ENCODE measurements at places on chromosomes 5 and 9.

DNA sequence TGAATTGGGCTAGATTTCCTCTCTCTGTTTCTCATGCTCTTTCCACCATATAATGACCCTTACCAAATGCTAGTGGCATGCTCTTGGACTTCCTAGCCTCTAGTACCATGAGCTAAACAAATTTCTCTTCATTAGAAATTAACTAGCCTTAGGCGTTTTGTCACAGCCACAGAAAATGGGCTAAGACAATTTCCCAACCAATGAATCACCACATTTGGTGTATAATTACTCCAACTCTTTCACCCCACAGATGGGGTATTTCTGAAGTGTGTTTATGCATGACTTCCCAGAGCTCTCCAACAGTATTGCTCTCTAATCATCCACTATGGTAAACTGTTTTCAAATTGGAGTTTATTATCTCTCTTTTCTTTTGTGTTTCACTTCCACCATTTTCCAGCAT is 1041.1 kb upstream of the COX7C start:
- DNase-seq: no peak

DNA sequence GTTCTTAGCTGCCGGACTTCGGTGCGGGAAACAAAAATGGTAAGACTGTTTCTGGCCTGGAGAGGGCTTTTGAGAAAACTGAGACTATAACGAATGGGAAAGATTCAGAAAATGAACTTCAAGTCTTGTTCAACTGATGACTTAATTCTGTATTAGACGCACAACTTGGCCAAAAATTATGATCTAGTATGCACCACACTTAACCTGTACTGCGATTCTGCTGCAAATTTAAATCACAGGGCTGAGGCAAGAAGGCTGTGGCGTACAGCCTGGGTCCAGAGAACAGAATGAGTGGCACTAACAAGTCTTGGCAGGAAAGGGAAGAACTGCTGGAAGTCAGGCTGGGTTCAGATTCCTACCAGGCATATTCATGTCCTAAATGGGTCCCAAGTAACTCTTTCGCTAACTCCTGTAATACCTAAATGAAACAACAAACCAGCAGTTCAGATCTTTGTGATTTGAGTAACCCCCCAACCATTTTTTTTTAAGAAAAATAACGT is 781 bp upstream of the COL23A1 start:
- DNase-seq: no peak

GRCh38 chr9:112863746-112864145 is 26.9 kb downstream of the SLC46A2 start:
- no peak for DNase-seq

DNA sequence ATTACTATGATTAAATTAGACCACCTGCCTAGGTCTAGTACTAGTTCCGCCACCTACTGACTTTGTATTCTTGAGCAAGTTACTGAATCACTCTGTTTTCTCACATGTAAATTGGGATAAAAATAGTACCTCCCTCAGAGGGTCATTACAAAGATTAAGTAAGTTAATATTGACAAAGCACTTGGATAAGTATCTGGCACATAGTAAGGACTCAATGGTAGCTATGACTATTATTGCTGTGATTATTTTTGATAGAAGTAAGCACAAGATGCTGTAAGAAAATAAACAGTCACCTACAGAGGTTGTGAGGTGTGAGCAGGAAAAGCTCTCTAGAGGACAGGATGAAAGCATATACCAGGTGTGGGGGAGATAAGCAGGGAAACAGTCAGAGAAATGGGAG is 173.1 kb upstream of the PAPPA start:
- DNase-seq: no peak

GRCh38 chr5:178338750-178339144 is 106.1 kb upstream of the PHYKPL start:
- no peak for DNase-seq

- no peak for DNase-seq
Observed at GRCh38 chr5:35218981-35219380, 11.3 kb downstream of the PRLR start.

DNA sequence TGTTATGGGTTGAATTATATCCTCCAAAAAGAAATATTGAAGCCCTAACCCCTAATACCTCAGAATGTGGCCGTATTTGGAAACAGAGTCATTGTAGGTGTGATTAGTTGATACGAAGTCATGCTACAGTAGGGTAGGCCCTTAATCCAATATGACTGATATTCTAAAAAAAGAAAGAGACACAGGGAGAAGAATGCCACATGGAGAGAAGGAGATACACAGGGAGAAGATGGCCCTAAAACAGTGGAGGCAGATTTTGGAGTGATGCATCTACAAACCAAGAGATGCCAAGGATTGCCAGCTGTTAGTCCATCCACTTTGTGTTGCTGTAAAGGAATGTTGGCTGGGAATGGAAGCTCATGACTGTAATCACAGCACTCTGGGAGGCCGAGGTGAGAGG is 21.3 kb downstream of the ARRDC3 start:
- no peak for DNase-seq

GRCh38 chr9:95171001-95171400 is 146.5 kb downstream of the FANCC start:
- DNase-seq: no peak

DNA sequence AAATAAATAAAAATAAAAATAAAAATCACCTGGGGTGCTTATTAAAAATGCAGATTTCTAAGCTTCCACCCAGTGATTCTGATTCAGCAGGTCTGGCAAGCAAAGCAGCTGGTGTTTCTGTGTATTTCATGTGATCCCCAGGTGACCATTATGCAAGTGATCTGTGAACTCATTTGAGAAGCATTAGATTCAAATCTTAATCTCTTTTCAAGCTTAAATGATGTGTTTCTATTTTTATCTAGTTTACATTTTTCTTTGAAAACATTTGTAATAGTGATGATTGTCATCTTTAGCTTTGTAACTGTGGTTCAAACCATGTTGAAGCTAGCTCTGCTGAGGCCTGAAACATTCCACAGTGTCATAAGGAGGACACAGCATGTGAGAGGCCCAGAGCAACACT is 804.8 kb upstream of the ZNF608 start:
- DNase-seq: no peak

GRCh38 chr5:129858131-129858675 is 46.1 kb upstream of the CHSY3 start:
- no peak for DNase-seq

GRCh38 chr9:99557816-99558215 is 263.9 kb upstream of the NR4A3 start:
- no peak for DNase-seq

DNA sequence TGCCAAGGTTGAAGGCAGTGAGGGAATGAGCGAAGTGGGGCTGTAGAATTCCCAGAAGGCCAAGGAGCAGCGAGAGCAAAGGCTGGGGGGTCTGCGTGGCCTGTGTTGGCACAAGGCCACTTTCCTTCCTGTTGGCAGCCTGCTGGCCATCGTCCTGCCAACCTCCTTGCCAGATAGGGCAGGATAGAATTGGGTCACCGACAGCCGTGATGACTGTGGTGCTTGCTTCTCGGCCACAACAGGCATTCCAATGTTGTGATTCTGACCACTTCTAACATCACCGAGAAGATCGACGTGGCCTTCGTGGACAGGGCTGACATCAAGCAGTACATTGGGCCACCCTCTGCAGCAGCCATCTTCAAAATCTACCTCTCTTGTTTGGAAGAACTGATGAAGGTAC is 18.9 kb downstream of the TRIP13 start:
- DNase-seq: no peak

GRCh38 chr5:37875051-37875787 is 35.4 kb upstream of the GDNF start:
- no peak for DNase-seq

DNA sequence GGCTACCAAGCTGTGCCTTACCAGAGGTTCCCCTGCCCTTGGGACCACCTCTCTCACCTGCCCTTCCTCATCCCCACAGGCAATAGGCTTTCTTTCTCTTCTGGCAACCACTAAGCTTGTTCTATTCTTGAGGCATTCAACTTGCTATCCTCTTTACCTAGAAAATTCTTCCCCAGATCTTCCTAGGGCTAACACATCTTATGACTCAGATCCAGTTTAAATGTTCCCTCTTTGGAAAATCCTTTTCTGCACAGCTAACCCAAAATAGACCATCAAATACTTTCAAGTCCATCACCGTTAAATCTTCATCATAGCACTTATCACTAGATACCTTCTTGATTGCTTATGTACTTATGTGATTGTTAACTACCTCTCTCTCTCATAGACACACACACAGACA is 93.7 kb downstream of the ENC1 start:
- DNase-seq: no peak

- DNase-seq: no peak
Observed at GRCh38 chr9:38440516-38440915, 16.3 kb upstream of the IGFBPL1 start.

DNA sequence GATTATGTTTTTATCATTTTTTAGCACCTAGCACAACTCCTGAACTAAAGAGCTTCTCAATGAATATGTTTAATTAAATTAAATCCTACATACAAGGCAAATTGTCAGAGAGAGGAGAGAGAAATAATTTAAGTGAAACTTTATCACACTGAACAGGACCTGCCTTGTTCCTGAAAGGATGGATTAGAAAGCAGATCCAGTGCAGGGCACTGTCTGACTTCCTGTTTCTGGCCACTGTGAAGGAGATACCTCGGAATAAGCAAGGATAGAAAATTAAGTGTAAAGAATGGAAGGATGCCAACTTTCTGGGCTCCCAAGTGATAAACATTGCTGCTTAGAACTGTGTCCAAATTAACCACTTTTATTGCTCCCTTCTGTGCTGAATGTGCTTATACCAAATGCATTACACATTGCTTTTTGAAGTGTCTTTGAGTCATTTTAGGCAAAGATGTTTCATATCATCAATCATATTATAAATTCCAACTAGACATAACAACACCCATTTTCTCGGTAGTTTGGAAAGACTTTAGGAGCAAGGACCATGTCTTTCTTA is 89.1 kb upstream of the SPDL1 start:
- no peak for DNase-seq

- no peak for DNase-seq
Observed at GRCh38 chr5:10199692-10200091, 50.0 kb downstream of the ATPSCKMT start.

- DNase-seq: no peak
Observed at GRCh38 chr9:108041551-108041950, 552.0 kb upstream of the KLF4 start.

DNA sequence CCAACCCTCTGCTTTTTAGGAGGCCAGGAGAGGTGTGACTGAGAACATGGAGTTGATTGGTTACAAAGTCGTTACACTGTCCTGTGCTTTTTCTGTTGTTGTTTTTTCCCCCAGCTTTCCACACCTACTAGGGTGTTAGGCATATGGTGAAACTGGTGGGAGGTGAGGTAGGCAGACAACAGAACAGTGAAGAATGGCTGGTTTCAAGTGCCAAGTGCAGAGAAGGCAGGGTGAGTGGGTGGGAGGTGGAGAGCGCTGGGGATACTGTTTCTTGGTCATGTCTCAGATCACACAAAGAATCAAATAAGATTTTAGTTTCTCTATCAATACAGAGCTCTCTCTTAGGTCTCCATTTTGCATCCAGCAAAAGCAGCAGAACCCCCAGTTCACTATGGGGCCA is 2.2 kb upstream of the SPTAN1 start:
- no peak for DNase-seq

DNA sequence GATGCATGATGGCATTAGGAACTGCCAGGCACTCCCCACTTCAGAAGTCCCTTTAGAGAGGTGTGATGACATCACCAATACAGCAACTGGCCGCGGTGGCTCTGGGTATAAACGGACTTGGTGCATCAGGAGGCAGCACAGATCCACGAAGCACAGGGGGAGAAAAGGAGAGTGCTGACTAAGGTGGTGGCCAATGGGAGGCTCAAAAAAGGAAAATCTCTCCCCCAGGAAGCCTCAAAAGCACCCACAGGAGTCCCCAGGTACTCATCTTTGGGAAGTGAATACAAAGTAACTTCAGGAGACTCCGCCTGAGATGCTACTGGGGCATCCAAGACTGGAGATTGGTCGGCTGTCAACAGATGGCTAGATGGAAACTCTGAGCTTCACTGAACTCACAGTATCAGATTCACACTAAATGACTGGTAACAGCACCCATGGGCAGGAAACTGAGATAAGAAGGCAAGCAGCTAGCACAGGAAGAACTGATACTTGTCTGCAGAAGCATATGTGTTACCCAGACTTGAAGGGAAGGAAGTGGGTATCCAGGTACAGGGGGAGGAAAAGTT is 7.6 kb downstream of the TTC39B start:
- DNase-seq: no peak

DNA sequence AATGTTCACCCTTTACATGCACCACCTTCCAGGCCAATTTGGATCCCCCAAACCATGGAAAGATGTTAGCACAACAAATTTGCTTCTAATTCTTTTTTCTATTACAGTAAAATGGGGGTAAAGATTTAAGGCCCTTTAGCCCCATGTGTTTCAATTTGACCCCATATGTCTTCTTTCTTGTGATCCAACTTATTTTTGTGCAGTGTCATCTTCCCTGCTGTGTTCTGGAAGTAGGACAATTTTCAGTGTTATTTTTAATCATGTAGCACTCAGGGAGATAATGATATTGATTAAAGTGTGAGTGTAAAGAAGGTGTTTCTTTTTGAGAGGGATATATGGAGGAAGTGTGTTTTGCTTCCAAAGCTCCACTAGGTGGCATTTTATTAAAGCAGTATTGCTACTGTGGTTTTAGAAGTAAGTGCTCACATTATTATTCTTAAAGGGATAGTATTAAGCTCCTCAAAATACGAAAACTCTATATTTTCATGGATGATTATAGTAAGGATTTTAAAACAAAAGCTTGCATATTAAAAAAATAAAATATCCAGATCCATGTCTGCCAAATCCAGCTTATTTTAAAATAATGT is 118.7 kb upstream of the ATP10B start:
- DNase-seq: no peak

DNA sequence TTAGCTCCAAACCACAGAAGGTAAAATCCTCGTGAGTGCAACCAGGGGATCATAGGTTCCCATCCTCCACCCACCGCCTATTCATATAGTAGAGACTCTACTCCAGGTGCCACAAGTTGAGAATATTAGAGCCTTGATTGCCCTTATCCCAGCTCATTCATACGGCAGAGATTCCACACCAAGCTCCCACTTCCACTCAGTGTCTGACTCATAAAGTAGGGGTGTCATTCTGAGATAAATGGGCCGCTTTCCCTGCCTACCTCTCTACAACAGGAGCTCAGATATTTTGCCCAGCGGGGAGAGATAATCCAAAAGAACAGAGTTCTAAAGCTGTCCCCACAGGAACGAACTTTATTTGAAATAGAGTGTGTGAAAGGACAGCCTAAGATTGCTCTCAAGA is 9.4 kb downstream of the SLC22A4 start:
- no peak for DNase-seq

- DNase-seq: no peak
Observed at GRCh38 chr5:78615697-78616096, 32.9 kb downstream of the LHFPL2 start.

DNA sequence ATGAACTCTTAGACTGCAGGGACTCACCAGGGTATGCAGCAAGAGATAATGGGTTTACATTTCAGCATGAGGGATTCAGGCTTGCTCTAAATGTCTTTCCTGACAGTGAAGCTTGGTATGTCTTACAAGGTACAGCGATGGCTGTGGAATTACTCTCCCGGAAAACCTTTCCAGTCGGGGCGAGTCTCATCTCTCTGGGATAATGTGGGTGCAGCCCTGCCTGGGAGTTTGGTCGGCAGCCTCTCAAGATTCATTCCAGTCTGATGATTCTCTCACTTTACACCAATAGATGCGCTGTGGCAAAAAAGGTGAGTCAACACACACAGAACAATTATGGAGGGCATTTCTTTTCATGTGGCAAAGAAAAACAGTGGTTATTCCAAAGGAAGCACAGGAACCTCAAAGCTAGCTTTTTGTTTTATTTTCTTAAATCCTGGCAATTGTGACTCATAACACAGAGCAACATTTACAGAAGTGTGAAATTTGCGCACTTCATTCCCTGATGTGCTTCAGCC is 190.3 kb downstream of the DCP2 start:
- no peak for DNase-seq

All from activated CD4-positive, CD25-positive, alpha-beta regulatory T cell (primary cell).